ENCODE measurements at places on chromosomes 5 and 9.

- DNase-seq, result no peak
Observed at GRCh38 chr5:15566306-15566705, 66.3 kb downstream of the FBXL7 start.

DNA sequence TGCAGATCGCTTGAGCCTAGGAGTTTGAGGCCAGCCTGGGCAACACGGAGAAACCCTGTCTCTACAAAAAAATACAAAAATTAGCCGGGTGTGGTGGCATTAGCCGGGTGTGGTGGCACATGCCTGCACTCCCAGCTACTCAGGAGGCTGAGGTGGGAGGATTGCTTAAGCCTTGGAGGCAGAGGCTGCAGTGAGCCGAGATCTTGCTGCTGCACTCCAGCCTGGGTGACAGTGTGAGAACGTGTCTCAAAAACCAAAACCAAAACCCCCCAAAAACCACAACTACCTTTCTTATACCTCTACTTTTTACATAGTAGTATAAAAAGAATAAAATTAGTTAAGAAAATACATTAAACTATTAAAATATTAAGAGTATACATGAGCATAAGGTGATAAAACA, 121.2 kb downstream of the RAPGEF6 start:
- DNase-seq, result no peak

DNA sequence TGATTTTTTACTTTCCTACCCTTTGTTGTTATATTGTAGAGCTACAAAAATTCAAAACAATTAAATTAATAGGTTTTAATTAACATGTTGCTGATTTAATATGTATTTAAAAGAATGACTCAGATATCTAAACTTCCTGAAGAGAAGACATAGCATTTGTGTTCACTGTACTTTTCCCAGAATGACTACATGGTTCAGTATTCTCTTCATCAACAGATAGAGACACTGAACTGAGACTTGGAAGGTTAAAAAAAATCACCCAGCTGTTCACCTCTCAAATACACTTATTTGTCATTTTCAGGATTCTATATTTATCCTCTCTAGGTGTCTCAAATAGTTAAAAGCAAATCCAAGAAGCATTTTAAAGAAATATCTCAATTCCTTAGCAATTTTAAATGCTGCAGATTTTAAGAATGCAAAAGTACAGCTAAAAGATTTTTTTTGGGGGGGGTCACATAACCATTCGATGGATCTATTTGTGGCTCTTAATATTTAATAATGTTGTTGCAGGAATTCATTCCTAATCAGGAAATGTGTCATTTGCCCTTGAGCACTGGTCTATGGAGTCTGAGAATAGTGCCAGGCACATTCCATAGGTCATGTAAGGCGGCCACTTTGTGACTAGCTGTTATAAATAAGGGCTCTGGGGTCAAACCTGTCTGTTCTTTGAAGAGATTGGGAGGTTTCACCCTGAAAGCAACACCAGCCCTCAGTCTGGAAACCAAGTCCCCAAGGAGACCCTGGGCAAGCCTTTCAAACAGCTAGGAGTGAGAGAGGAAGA, 463.1 kb downstream of the NR2F1-AS1 start:
- DNase-seq, result no peak

- DNase-seq, result no peak
Observed at GRCh38 chr9:134553061-134553891, 88.3 kb upstream of the COL5A1 start.

DNA sequence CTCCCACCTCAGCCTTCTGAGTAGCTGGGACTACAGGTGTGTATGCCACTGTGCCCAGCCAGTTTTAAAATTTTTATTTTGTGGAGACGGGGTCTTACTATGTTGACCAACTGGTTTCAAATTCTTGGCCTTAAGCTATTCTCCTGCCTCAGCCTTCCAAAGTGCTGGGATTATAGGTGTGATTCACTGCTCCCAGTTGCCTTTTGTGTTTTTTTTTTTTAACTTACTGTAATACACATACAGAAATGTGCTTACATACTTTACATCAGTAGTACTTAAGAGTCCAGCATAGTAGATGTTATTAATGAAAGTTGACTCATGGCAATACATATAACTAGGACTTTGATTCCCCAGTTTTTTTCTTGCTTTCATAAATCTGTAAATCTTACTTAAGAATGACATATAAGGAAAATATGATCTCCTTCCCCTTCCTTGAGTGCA, 4.7 kb downstream of the MAN2A1 start:
- DNase-seq, result no peak

- DNase-seq, result no peak
Observed at GRCh38 chr5:141703133-141703561, 21.1 kb upstream of the ARAP3 start.

GRCh38 chr5:162193012-162193411, 125.4 kb downstream of the GABRG2 start:
- DNase-seq, result no peak

DNA sequence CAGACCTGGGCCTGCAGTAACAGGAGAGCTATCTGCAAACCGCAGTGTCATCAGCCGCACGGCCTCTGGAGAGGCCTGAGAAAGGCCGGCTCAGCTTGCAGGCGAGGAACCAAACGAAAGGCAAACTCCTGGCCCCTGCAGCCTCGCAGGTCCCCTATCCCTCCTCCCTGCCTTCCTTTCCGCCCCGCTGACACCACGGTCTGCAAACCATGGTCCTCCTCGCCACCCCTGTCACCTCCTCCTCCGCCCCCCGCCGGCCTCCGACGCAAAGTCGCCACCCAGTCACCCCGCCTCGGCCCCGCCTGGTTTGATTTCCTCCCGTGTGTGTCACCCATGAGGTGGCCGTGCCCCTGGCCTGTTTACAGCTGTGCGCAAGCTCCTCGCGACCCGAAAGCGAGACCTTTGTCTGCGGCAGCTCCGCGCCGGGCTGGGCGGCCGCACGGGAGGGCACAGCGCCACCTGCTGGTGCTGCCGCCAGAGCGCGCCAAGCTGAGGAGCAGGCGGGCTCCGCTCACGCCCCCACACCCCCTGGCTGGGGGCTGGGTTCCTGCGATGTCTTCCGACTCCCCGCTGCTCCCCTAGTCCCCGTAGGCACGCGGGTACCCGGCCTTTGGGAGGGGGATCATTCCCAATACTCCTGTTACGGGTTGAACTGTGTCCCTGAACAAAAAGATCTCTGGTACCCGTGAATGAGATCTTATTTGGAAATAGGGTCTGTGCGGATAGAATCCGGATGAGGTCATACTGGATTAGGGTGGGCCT, 19.4 kb downstream of the GBGT1 start:
- DNase-seq, result peak; percentile 94

DNA sequence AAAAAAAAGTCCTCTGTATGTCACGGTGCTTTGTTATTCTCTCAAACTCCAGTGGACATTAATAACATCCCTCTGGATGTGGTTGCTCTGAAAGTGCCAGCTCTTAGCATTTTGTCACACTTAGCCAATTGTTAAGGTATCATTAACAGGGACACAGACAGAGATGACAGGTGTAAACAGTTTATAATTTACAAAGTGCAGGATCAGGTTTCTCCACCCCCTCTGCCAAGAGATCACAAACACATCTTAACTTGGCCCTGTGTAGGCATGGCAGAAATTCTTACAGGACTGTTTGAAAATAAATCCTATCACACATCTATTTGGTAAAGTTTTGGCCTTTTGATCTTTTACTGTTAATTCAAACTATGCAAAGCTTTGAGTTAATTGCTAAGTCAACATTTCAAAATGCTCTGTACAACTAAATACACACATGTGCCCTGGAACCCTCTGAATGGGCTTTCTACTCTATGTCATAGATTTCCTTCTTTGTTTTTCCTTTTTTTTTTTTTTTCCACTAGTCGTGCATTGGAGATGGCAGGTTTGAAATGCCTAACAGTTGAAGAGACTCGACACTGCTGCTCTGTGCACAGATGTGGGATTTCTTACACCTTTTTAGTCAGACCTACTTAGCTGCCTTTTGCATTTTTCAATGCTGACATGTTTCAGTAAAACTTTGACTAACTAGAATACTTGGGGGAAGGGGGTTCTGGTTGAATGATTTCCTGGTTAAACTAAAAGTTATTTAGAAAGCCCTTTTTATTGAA, 41.7 kb downstream of the SEMA6A start:
- no peak for DNase-seq

GRCh38 chr5:136805466-136805865, 440.1 kb upstream of the TRPC7 start:
- DNase-seq, result no peak

GRCh38 chr5:181243018-181243563, 615 bp downstream of the RACK1 start:
- no peak for DNase-seq

- DNase-seq, result no peak
Observed at GRCh38 chr5:88824892-88825583, 57.9 kb downstream of the MEF2C start.

DNA sequence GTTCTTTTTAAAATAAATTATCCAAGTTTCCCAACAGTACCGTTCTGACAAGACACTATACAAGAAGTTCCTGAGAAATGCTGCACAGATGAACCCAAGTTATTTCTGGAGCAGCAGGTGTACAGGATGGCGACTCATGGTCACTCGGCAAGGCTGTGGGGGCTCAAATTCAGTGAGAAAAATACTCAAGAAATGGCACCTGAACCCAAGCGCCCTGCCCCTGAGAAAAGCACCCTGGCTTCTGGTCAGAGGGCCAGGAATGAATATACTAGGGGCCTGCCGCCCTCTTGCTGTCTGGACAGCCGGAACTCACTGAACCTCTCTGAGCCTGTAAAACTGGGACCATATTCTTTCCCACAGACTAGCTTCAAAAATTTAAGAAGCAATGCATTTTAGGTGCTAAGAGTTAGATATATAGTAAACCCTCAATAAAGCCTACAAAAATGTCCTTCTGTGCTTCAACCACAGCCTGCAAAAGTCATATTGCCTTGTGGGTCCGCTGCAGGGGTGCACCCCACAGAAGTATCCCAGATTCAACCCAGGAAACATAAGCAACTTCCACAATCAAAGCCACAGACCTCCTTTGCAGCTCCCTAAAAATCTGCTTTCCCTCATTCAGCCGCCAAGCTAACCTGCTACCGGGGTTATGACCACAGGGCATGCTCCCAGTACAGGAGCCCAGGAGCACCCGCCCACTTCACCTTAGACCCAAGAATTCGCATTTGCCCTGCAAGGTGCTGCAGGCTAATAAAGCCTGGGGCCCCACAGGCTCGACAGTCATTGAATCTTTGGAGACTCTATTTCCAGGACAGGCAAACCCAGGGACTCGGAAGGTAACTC, 1.4 kb downstream of the RAPGEF1 start:
- DNase-seq, result no peak

DNA sequence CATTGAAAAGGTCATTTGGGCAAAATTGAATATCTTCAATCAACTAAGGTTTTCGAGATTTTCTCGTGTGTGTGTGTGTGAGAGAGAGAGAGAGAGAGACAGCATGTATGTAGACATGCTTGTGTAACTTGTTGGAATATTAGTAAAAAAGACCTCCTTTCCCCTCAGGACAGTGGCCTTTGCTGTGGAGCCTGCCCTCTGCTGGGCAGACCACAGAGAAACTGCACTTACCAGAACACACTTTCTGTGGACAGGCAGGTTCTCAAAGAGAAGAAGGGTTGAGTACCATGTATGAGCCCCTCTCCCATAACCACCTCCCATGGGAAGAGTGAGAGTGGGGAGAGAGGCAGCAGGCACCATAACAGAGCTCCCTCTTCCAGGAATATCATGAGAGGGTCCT, 45.6 kb downstream of the CFAP90 start:
- DNase-seq, result no peak

- no peak for DNase-seq
Observed at GRCh38 chr5:58276431-58276830, 183.5 kb downstream of the PLK2 start.

DNA sequence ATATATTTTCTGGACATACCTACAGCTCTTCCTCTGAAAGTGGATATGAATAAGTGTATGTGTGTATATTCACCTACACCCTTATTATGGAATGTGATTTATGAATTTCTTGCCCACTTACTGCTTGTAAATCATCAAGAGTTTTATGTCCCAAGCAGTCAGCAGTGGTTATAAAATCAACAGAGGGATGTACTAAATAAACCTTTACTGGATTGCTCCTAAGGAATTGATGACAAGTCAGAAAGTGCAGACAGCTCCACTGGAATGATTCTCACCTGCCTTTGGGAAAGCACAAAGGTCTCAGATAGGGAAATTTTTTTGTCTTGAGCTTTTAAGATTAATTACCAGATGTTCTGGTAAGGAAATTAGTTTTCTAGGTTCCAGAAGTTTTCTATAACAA, 9.3 kb downstream of the TMEM174 start:
- no peak for DNase-seq

DNA sequence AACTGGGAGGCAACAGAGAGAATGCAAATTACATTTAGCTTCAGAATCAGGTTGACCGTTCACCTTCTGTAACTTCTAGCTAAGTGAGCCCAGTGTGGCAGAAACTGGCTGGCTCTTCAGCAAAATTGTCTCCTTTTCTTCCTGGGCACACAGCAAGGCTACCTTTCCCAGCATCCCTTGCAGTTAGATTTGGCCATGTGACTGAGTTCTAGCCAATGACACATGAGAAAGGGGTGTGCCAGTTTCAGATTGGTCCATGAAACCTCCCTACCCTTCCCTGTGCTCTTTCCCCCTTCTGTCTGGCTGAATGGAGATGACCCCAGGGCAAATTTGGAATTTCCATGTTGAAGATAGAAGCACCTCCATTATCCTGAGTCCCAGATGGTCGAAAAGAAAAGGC, 72.5 kb upstream of the SMIM23 start:
- DNase-seq, result no peak

DNA sequence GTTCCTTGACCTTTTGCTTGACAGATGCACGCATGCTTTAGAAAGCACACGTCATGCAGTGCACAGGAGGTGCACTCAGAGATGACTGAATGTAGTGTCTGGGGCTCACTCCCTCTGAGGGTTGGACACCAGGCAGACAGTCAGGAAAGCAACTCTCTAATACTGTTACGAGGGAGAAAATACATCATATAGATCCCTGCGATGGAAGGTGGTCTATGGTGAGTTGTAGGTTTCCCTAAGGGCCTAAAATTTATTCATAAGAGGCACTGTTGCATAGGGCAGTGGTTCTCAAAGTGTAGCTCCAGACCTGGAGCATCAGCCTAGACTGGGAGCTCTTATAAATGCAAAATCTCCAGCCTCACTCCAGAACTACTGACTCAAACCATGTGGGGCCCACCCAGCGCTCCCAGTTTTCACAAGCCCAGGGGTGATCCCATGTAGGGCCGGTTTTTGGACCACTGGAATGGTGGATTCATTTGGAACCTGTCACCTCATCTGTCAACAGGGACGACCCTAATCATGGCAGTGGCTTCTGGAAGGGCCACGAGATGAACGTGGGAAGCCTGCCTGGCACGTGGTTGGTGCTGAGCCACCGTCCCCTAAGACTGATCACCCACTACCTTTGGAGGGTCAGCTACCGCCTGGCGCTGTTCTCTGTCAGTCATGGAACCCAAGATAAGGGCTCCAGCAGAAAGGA, 16.8 kb upstream of the PHF19 start:
- DNase-seq, result no peak

GRCh38 chr9:69460012-69460411, 135.0 kb downstream of the ENTREP1 start:
- DNase-seq, result no peak

- DNase-seq, result no peak
Observed at GRCh38 chr9:38359689-38360385, 32.7 kb upstream of the ALDH1B1 start.

Data from activated T-helper 2 cell treated with anti-CD3 and anti-CD28 coated beads, Interferon-gamma antibody, Interleukin-2, Interleukin-4, amounts not matched to agents 10 μg/mL and 5 μg/mL and 100 μg/mL, durations not matched to agents 14 hours and 24 hours and 36 hours (primary cell).